ENCODE measurements at places on chromosomes 2 and 18. TPM values are rescaled to one million over a fixed set of nuclear protein-coding genes. Genes with fewer than 3 reads are reported as not detected.
A peak's percentile ranks its signal among the peaks of the same experiment; 100 is the strongest.

DNA sequence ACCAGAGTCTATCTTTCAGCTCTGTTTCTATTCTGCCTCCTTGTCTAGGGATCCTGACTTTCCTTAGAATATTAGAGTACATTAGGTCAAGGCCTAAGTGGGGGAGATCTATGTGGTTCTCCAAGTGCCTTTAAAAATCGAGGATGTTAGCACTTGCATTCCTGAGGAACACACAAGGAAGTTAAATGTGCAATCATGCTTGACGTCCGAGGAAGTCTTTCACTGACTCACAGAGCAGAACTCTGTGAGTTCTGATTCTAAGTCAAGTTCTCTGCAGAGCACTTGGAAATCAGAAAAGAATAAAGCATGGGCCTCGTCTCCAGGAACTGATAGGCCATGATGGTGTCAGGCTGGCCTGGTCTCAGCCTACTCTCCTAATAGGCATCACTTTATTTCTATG is 17.2 kb downstream of the FHOD3 start:
- DNase-seq = no peak

The GNLY gene
- total RNA-seq = 22.0 TPM

The SH3BP4 gene
- not detected for total RNA-seq

GRCh38 chr2:73291461-73292315 is 1.7 kb downstream of the EGR4 start:
- no peak for DNase-seq

DNA sequence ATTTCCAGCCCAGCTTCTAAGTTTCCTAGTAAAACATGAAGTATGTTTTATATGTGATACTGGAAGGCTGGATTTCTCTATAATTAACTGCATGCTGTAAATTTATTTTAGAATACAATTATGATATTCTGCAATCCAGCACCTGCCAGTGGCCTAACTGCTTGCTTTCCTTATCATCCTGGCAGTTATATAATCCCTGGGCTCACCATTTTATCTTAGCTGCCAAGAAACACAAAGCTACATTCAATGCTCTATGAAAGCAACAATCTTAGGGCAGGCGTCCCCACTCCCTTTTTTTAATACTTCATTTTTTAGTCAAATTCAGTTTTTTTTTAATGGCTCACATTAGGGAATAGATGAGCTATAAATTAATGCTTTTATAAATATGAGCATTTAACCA is 38.4 kb upstream of the UBXN4 start:
- no peak for DNase-seq

GRCh38 chr2:45301307-45302277 is 292.3 kb upstream of the SIX2 start:
- no peak for DNase-seq

The UGT1A8 gene
- not detected for total RNA-seq

GRCh38 chr2:108396845-108397244 is 19.1 kb downstream of the SULT1C4 start:
- DNase-seq = no peak

GRCh38 chr2:225318440-225318839 is 81.1 kb upstream of the NYAP2 start:
- no peak for DNase-seq

The FOXI3 gene
- not detected for total RNA-seq

The UXS1 gene
- total RNA-seq = 104 TPM

GRCh38 chr18:46196627-46197243 is 92.5 kb downstream of the HAUS1 start:
- DNase-seq = no peak

GRCh38 chr2:225276207-225276606 is 123.3 kb upstream of the NYAP2 start:
- DNase-seq = no peak

DNA sequence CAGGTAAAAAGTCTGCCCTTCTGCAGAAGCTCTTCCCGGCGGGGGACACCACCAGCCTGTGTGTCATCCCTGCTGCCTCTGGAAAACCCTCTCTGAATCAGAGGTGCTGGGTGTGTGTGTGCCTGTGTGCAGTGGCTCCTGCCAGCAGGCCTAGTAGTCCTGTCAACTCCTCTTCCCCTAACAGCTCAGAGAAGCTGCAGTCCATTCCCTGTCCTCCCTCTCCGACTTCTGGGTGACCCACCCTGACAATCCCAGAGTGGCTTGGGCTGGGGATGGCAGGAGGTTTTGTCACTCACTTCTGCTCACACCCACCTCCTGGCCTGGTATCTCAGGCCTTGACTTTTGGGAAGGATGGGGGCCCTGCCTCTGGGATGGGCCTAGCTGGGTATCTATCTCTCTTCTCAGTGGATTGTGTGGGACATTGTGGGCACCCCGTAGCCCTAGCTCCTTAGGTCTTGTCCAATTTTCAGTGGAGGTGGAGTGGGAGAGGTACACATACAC is 2.3 kb downstream of the WNT10A start:
- no peak for DNase-seq

DNA sequence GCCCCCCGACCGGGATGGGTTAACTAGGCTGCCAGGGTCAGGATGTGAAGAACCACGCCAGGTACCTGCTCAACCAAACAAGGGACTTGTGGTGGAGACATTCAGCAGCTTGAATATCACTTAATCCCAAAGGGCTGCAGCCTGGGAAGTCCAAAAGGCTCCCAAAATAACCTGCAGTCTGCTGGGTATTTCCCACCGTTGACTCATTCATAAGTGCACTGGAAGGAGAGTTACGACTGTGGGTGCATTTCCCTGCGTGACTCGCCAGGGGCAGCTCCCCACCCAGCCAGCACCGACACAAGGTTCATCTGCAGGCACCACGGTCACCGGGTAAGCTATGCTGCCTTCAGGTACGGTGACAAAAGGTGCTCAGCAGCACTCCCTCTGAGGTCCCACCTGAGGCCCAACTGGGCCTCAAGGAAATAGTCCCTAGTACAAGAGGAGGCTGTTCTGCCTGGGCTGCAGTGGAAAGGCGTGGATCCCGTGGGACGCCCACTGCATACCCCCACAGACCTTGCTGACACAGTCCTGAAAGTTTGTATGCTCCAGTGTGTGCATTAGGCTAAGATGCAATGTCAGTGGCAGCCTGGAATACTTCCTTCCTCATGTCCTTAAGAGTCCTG is 86.5 kb downstream of the UXS1 start:
- DNase-seq = no peak

DNA sequence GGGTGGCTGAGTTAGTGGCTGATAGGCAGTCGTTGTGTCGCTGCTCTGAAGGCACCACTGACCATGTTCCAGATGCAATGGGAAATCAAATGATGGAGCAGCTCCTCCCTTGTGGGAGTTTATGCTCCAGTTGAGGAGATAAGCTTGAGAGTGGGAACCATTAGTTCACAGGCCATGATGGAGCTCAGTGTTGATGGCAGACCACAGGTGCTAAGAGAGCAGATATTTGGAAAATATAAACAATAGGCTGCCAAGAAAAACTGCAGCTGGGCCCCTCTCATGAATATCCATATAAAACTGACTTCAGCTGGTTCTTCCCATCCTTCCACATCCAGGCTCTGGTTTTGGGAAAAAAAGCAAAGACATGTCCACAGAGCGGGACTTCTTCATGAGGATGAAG is 63.1 kb downstream of the EPAS1 start:
- DNase-seq = no peak

GRCh38 chr2:96664366-96664925 is 21.9 kb downstream of the FER1L5 start:
- no peak for DNase-seq

DNA sequence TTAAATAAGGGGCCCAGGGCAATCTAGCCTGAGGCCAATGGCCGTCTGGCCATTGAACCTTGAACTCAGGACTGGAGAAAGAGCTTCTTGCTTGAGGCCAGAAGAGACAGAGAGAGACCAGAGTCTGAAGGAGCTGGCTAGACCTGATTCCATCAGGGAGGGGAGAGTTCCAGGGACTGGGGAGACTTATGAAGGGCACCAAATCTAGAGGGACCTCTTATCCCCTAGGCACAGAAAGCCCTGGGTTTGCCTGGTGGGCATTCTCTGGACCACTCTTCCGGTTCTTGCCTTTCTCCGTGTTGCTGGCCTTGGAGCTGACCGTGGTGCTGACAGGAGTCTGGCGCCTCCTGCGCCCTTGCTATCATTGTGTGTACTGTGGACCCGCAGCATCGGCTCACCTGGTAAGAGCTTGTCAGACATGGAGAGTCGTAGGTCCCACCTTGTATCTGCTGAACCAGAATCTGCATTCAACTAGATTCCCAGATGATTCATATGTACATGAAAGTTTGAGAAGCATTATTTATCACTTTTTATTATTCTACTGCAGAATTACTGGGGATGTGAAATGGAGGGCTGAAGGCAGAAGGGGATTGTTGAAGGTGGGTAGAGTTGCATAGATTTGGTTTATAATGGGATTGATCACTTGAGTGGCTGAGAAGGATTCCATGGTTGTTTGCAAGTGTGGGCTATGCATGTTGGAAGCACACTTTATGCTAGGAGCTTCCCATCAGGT is 4.3 kb upstream of the TRPM8 start:
- peak; percentile 56 for DNase-seq

GRCh38 chr2:176669398-176670174 is 400.3 kb downstream of the MTX2 start:
- no peak for DNase-seq

- no peak for DNase-seq
These were observed 31.5 kb upstream of the TMBIM1 start for GRCh38 chr2:218323526-218324472.

- DNase-seq = peak; percentile 42
These were observed 37.4 kb downstream of the AFF3 start for GRCh38 chr2:100104718-100105677.

DNA sequence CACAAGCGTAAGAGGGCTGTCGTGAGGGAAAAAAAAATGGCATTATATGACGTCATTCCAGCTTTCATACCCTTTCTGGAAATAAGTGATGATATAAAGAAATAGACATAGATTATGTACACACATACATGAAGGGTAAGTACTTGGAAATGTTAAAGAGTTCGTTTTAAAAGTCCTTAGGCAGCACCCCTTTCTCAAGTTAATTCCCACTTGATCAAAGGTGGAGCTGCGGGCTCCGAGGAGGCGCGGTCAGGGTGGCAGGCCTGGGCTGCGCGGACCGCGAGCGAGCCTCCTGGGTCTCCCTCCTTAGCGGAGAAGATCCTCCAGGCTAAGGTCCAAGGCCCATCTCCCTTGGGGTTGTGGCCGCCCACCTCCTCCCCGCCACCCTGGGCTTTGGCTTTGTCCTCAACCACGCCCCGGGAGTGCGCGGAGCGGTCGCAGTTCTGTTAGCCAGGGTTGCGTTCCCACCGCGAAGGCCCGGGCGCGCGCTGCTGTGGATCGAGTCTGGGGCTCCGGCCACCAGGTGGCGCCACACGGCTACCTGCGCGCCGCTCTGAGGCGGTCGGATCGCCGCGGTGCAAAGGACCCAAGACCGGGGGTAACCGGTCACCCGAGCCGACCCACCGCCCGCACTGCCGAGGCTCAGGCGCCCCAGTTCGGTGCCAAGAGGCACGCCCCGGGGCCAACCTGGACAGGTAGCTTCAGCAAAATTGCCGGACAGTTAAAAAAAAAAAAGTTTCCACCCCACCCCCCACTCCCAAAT is 66.8 kb downstream of the HNRNPLL start:
- peak; percentile 90 for DNase-seq

DNA sequence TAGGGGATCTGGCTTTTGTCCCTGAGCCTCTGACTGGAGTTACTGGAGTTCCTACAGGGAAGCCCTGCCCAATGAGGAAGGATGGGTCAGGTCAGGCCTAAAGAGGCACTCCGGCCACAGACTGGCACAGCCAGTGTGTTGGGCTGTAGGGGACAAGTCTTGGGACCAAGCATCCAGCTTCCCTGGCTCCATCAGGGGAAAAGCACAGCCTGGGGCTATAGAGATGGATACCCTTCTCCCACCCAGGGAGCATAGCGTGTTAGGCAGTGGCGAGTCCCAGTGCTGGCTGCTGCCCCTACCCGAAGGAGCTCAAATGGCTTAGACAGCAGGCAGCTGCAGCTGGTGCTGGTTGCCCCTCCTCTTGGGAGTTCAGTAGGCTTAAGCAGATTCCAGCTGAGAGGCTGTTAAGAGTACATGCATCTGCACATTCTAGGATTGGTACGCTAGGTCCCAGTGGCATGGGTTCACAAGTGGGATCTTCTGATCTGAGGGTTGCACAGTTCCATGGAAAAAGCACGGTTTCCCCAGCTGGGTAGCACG is 111.4 kb downstream of the DCDC2C start:
- DNase-seq = no peak

- no peak for DNase-seq
These were observed 16.2 kb upstream of the FAM237A start for GRCh38 chr2:206626108-206626507.

- no peak for DNase-seq
These were observed 296 bp upstream of the GRHL1 start for GRCh38 chr2:9951272-9951521.

The SPDYA gene
- 1.9 TPM for total RNA-seq

DNA sequence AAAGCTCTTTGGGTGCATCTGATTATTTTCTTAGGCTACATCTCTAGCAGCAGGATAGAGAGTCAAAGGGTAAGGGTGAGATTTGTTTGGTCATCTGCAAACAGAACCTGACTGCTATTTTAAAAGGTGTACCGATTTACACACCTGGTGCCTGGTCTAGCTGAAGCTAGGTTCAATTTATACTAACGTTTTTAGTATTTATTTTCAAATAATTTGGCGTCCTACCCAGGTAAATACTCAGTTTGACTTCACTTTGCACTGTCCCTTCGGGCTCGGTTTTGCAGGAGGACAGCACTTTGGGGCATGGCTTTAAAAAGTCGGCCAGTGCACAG is 683 bp downstream of the PTRHD1 start:
- DNase-seq = no peak

DNA sequence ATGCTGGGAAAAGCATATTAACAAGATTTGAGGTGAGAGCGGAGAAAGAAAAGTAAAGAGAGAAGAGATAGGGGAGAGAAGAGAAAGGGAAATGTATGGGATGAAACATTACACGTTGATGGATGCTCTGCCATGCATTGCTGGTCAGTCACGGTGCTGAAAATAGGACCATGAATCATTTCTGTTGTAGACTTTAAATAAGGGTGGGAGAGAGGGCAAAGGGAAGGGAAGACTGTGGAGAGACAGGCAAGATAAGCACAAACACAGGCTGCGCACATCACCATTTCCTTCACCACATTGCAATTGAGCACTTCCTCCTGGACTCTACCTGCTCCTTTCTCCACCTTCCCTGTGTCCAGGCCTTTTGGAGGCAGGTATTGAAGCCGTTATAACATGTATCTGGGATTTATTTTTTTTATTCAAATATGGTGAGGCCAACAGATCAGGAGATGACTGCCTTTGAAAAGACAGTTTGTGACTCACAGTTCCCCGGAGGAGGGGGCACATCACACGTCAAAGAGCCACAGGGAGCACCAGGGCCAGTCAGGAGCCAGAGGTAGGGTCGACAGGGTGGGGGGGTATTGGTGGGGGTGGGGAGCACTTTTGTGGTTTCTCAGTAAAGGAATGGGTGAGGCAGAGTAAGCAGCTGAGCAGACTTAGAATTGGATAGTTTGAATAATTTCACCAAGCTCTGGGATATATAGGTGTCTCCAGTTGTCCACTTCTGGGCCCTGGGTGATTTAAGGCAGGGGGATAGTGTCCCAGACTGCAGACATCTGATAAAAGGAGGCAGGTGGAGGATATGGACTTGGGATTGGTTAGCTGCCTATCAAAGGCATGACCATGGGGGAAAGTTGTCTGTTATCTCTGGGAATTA is 372.8 kb upstream of the ST6GAL2 start:
- no peak for DNase-seq

The AP1S3 gene
- total RNA-seq = 6.3 TPM

The ACADL gene
- not detected for total RNA-seq
